ENCODE measurements at places on chromosomes 1 and 21.
A peak's percentile ranks its signal among the peaks of the same experiment; 100 is the strongest.

GRCh38 chr1:238690415-238690814 lies 696.0 kb upstream of the CHRM3 start:
- no peak for DNase-seq

DNA sequence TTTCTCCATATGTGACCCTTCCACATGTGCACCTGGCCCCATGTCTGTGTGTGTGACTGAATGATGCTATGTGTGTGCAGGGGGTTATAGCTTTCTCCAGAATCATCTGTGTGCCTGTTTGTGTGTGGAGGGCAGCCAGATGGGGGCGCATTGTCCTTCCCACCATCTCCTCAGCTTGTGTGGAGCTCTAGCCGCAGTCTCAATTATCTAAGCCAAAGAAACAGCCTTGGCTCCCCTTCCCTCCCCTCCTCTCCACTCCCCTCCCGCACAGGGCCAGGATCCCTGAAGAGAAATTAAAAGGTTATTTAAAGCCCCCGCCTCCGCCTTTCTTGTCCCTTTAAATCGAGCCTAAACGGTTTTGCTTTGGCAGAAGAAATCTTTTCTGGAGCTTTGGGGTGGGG lies 1.8 kb upstream of the DMBX1 start:
- DNase-seq = peak; percentile 34

- DNase-seq = no peak
These were observed 204.7 kb downstream of the MATN1 start for GRCh38 chr1:30518696-30519095.

DNA sequence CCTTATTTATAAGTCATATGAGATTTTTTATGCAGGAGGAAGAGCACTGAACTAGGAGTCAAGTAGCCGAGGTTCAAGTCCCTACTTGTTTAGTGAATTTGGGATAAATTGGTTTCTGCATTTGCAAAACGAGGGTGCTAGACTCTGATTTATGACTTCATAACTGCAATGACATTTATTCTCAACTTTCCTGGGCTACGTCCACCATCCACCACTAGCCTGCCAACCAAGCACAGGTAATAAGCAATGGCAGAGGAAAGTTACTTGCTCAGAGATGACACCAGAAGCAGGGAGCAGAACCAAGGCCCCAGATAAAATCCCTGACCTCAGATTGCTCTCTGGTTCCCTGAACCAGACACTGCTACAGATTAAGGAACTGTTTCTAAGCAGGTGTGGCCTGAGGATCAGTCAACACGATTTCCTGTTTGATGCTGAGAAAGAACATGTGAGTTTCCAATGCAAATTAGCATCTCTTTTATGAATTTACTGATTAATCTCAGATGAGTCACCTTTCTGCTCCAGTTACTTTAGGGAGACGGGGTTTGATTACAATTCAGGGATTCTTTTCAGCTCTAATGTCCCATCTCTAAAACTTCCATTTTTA lies 52.7 kb downstream of the PLPP3 start:
- no peak for DNase-seq

- no peak for DNase-seq
These were observed 54.0 kb upstream of the TMEM51 start for GRCh38 chr1:15099441-15100120.

GRCh38 chr1:228088586-228089498 lies 6.3 kb downstream of the ARF1 start:
- DNase-seq = no peak

- no peak for DNase-seq
These were observed 207.0 kb upstream of the VAMP3 start for GRCh38 chr1:7564137-7564536.

DNA sequence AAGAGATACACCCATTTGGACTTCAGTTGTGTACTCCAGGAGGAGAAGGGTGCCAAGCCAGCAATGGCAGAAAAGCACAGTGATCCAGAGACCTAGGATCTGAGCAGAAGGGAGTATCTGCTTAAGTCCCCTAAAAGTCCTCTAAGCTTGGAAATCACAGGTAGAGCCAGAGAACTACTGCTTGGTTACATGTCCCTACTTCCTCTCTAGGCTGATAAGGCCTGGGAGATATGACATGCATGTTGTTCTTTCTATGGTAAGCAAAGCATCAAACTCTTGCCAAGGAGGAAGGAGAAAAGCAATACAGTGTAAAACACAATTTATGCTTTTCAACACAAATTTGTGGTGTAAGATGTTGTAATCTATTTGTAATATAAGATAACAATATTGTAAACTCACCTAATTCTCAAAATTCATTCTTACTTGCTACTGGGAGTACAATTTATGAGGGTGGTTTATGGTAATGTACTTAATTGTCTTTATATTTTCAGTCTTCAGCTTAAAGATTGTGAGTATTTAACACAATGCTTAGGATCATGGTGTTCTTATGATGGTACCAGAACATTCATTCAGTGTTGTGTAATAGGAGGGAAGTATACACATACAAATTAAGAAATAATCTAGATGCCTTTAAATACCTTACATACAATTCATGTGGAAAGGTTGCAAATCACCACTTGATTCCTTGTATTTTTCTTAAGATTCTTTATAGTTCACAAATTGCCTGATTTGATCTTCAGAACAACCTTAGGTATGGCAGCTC lies 49.1 kb upstream of the GNG12 start:
- DNase-seq = no peak

- DNase-seq = no peak
These were observed 6.0 kb upstream of the KCNA2 start for GRCh38 chr1:110612060-110612745.

DNA sequence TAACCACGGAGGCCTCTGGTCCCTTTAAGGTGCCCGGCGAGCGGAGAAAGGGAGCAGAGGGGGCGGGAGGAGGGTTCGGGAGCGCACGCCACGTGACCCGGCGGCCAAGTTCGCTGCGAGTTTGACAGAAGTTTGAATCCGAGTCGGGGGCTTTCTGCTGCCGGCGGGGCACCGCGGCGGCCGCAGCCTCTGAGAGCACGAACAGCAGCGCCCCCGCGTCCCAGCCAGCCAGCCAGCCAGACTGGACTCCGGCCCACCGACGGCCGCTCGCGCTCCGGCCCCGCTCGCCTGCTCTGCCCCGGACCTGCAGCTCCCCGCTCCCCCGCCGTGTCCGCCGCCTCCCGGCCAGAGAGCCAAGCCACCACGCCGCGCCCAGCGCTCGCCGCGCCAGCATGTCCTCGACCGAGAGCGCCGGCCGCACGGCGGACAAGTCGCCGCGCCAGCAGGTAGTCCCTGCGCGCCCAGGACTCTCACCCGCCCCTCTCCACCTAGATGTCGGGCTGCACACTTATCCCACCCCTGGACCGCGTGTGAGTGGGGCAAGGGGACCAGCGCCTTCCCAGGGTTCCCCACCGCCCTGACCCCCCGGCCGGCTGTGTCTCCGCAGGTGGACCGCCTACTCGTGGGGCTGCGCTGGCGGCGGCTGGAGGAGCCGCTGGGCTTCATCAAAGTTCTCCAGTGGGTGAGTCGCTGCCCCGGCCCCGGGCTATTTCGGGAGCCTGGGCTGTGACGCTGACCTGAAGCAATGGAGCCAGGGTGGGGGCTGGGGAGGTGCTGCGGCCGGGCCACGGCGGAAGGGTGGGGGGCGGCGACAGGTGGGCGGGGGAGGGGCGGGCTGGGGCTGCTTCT lies at the start of gene SYPL2:
Gene SYPL2 (plus strand): TSS at position 95 of the 849 bp plus-strand sequence. CDS start 298 bp downstream, at position 393.
- no peak for DNase-seq

DNA sequence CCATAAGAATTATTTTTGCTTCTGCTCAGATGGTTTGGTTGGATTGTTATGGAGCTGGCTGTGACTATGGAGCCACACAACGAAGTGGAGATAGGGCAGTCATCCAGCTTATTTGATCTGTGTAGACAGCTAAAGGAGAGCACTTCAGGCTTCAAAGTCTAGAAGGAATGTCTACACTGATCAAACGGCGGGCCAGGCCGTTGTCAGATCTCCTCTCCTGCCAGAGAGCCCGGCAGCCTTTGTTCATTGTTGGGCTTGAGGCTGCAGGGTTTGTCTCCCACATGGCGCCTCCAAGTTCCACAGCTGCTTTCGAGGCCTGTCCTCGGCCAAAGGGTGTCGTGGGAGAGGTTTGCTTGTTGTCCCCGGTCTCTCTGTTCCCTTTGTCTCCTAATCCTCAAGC lies 2.8 kb upstream of the STMN1 start:
- DNase-seq = no peak

- DNase-seq = peak; percentile 84
These were observed 8.6 kb upstream of the PLA2G2C start for GRCh38 chr1:20194757-20195461.

DNA sequence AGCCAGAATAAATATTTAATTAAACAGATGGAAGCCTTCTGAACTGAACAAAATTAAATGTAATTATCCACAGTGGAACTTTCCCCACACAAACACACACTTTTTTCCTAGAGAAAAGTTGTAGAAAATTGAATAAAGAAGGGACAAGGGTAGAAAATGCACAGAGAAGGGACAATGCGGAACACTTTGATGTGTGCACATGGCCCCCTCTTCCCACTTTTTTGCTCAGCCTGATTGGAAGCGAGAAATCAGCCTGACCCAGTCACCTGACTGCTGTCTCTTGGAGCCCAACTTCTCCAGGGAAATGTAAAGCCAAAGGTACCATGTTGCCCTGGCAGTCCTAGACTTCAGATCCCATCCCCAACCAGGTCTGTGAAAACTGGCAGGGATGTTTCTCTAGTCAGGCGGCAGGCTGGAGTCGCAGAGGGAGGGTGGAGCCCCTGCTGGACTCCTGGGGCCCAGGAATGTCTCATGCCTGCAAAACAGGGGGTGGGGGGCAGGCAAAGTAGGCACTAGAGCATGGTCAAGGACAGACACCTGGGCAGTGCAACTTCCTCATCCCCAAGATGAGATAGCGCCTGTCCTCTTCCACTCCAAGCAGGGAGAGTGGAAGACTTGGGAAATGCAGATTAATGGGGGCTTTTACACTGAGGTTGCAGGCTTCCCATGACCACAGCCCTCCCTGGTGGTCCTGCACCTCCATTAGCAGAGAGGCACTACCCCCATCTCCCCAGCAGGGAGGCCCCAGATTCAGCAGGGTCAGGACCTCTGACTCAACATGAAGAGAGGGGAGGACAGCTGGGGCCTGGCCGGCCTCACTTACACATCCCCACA lies 2.8 kb downstream of the CERS2 start:
- no peak for DNase-seq

DNA sequence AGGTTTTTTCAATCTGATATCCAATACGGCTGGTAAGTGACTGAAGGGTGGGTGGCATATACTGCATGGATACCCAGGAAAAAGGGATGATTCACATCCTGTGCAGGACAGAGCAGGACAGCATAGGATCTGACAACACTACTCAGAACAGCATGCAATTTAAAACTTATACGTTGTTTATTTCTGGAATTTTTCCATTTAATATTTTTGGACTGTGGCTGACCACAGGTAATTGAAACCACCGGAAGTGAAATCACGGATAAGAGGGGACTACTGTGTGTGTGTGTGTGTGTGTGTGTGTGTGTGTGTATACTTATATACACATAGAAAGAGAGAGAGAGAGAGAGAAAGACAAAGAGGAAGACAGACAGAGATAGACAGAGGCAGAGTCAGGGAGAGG lies 23.0 kb downstream of the ERICH3 start:
- DNase-seq = no peak

DNA sequence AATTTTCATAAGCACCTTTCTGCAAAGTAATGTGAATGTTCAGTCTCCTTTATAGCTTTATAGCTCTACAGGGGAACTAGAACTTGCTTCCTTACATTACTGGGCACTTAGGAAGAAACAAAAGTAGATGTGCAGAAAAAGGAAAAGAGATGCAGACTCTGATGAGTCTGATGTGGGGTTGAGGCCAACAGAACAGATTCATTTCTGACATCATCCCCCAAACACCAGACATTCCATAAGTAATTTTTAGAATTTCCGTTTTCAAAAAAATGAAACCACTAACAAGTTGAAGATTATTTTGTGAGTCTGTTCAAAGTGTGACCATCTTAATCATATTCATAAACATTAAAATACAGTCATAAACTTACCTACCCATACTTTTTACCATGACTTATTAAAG lies 96.0 kb downstream of the NRIP1 start:
- no peak for DNase-seq

DNA sequence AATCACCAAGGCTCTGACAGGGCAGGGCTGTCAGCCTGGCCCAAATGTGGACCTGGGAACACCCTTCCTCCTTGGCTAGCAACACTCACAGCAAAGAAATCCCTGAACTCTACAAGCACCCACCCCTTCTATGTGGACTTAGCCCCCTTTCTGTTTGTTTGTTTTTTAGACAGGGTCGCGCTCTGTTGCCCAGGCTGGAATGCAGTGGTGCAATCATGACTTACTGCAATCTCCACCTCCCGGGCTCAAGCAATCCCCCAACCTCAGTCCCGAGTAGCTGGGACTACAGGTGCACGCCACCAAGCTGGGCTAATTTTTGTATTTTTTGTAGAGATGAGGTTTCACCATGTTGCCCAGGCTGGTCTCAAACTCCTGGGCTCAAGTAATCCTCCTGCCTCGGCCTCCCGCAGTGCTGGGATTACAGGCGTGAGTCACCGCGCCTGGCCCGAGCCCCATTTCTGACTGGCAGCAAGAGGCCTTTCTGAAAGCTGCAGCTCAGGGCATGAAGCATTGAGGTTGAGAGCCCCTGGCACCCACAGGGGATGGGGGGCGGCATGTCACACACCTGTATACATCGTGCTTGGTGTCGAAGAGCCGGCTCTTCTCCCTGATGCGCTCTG lies 16.2 kb downstream of the RIPK4 start:
- no peak for DNase-seq

DNA sequence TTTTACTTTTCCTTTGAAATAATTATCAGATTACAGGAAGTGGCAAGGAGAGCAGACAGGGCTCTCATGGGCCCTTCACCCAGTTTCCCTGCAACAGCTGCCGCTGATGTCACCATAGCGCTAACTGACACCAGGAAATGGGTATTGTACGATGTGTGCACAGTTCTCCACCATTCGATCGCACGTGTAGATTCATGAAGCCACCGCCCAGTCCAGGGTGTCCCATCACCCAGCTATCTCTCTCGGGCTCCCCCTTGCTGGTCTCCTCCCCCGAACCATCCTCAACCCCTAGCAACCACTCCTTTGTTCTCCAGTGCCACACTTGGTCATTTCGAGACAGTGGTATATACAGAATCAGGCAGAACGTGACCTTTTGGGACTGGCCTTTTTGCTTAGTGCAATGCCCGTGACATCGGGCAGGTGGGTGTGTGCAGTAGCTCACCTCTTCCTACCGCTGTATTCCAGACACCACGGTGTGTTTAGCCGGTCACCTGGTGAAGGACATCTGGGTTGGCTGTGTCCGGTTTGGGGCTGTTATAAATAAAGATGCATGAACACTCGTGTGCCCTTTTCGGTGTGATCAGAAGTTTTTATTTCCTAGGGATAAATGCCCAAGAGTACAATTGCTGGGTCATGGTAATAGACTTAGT lies 118.4 kb downstream of the CRYAA start:
- no peak for DNase-seq

- no peak for DNase-seq
These were observed 42.8 kb downstream of the C8A start for GRCh38 chr1:56897150-56898004.

GRCh38 chr1:113153116-113153803 lies 80.3 kb downstream of the LRIG2 start:
- DNase-seq = no peak

- DNase-seq = no peak
These were observed 38.7 kb downstream of the CACHD1 start for GRCh38 chr1:64508629-64509028.

- no peak for DNase-seq
These were observed 30.6 kb upstream of the MCOLN3 start for GRCh38 chr1:85078903-85079302.

- no peak for DNase-seq
These were observed 19.3 kb downstream of the OR10R2 start for GRCh38 chr1:158491316-158491715.

GRCh38 chr21:32592929-32593502 lies 7.7 kb upstream of the TCP10L start:
- no peak for DNase-seq

Measured in activated CD4-positive, alpha-beta T cell treated with anti-CD3 and anti-CD28 coated beads, Interleukin-2, amount 50 U/mL, for 48 hours (primary cell).